CD4-positive, alpha-beta memory T cell (primary cell): ENCODE measurements at places on chromosomes 5 and 9.

GRCh38 chr9:25891527-25891926, 213.3 kb upstream of the TUSC1 start:
- no peaks in the 10 kb centered on the region for H3K4me1 ChIP-seq
- no peak for DNase-seq
- no peaks in the 10 kb centered on the region for H3K27me3 ChIP-seq
- H3K4me3 ChIP-seq = no peak overlapping the region
- H3K36me3 ChIP-seq = no peaks in the 10 kb centered on the region

- H3K27me3 ChIP-seq = no peaks in the 10 kb centered on the region
- DNase-seq = no peak
- H3K4me3 ChIP-seq = no peak overlapping the region
Measured at GRCh38 chr5:59537961-59538749, 355.4 kb downstream of the PDE4D start.

DNA sequence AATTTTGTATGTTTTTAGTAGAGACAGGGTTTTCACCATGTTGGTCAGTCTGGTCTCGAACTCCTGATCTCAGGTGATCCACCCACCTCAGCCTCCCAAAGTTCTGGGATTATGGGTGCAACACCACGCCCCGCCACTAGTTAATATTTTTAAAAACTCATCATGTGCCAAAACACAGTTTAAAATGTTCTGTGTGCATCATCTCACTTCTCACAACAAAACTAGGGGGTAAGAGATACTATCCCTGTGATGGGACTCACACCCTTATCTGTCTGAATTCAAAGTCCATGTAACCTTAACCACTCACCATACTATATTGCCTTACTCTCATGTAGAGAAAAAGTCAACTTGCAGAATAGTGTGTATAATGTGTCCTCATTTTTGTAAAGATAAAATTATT, 2.6 kb downstream of the PKD2L2 start:
- H3K27me3 ChIP-seq = no peaks in the 10 kb centered on the region
- H3K4me3 ChIP-seq = no peak overlapping the region
- no peaks in the 10 kb centered on the region for H3K36me3 ChIP-seq
- no peak overlapping the region for H3K27ac ChIP-seq

DNA sequence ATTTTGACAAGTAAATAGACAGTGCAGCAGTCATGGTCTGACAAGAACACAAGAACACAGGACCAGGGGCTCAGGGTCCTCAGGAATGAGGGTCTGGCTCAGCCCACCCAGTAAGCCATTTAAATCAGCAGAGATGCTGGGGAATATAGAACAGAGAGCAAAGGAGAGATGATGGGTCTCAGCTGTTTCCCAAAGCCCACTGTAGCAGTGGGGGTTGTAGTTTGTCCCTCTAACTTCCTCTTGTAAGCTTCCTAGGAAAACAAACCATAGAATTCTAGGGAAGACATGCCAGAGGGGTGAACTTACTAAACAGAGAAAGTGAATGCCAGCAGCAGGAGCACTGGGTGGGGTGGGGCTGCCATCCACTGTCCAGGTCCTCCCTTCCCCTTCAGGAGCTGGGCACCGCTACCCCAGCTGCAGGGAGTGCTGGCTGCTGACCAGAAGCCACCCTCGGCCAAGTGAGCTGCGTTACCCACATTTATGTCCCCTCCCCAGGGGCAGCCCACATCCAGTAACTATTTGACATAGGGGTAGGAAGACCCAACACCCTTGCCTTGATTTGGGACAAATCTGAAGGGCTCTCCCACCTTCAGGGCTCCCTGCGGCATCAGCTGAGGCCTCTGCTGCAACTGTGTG, 41.6 kb downstream of the GABBR2 start:
- no peaks in the 10 kb centered on the region for H3K36me3 ChIP-seq
- no peak overlapping the region for H3K27ac ChIP-seq
- no peaks in the 10 kb centered on the region for H3K4me1 ChIP-seq
- no peak for DNase-seq
- no peaks in the 10 kb centered on the region for H3K27me3 ChIP-seq

DNA sequence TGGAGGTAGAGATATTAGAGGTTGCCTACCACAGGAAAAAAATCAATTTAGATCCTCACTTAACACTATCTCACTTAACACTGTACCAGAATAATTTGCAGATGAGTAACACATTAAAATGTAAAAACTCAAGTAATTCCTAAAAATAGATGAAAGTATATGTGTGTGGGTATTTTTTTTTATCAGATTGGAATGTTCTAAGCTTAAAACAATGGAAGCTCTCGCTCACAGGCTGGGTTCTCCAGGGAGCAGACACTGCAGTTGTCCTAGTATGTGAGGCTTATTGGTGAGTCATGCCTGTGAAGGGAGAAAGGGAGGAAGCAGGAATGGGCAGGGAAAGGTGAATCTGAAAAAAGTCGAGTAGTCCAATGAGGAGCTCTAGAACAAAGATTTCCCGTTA, 181.3 kb upstream of the ZNF608 start:
- no peak overlapping the region for H3K4me3 ChIP-seq
- no peaks in the 10 kb centered on the region for H3K4me1 ChIP-seq
- H3K27me3 ChIP-seq = no peaks in the 10 kb centered on the region
- DNase-seq = no peak
- no peaks in the 10 kb centered on the region for H3K36me3 ChIP-seq

DNA sequence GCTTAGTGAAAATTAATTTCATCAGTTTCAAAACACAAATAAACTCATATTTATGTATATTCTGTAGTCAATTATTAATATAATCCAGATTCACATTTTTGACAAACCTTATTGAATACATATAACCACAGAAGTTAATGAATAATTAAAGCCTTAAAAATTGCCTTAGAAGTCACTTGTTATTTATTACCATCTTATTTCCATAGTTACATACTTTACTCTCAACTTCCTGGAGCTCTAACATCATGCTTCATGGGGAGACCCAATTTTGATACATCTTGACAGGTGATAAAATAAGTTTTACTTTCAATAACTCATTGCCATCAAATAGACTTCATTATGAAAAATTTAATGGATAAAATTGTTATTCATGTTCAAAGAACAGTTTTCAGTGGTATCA, 1038.7 kb downstream of the PTPRD start:
- no peaks in the 10 kb centered on the region for H3K36me3 ChIP-seq
- no peak for DNase-seq
- H3K4me3 ChIP-seq = no peak overlapping the region

DNA sequence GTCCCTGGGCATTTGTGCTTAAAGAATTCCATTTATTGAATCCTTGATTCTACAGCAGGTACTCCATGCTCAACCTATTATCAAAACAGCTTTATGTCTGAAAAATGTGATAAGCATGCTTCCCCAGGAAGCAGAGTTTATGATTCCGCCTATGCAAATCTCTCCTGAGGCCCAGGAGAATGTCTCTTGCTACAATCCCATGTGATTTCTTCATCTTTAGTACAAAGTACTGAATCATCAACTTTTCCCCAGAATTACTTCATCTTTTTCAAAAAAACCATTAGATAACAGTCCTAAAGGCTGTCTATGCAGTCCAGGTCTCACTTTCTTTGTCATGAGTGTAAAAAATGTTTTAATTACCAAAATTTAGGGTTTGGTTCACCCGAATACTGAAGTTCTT, 130.2 kb upstream of the ADAMTSL1 start:
- H3K27ac ChIP-seq = no peak overlapping the region
- H3K36me3 ChIP-seq = no peaks in the 10 kb centered on the region

DNA sequence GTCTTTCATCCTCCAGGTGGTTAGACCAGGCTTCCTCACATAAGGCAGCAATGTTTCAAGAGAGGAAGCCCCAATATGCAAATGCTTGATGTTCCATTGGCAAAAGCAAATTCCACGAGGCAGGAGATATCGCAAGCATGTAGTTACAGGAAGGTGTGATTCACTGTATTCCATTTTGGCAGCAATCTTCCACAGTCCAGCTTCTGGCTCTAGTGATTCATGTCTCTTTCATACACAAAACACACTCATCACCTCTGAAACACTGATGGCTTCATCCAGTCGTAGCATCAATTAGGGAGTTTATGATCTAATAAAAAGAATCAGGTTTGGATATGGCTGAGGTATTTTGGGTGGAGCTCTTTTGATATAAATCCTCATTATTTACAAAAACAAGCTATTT, 552.2 kb upstream of the RIOK2 start:
- H3K36me3 ChIP-seq = no peaks in the 10 kb centered on the region
- DNase-seq = no peak
- H3K4me1 ChIP-seq = no peaks in the 10 kb centered on the region

DNA sequence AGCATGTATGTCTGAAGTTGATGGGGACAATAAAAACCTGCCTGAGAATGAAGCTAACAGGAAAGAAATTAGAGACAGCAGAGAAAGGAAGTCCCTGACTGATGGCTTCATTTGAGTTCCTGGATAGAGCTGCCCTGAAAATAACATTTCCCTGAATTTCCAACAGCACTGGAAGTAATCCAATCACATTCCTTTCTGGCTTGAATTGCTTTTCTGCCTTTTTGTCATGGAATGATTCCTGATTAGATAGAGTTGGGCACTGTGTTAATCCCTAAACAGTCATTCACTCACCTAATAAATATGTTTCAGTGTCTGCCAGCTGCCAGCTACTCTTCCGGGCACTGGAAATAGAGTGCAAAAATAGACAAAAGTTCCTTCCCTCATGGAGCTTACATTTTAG, 30.0 kb upstream of the SH3RF2 start:
- no peaks in the 10 kb centered on the region for H3K36me3 ChIP-seq
- no peak overlapping the region for H3K4me3 ChIP-seq
- H3K27me3 ChIP-seq = no peaks in the 10 kb centered on the region
- no peaks in the 10 kb centered on the region for H3K4me1 ChIP-seq
- DNase-seq = no peak
- H3K27ac ChIP-seq = no peak overlapping the region

DNA sequence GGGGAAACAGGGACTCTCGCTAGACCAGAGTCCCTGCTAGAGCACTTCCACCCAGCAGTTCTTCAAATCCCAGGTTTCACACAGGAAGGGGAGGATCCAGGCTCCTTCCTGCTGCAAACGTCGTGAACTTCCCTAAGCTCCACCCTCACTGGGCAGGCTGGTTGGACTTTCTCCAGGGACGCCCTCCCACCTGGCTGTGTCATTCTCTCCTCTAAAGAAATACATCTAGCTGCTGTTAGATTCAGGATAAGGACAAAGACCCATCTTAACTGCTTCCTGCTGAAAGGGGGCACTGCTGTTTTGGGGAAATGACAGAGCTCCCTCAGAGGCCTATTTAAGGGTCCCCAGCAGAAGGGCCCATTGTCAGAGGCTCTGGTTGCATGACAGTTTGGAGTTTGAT, 230.7 kb downstream of the SEMA6A start:
- no peak overlapping the region for H3K4me3 ChIP-seq
- no peaks in the 10 kb centered on the region for H3K4me1 ChIP-seq
- H3K27ac ChIP-seq = no peak overlapping the region
- H3K36me3 ChIP-seq = no peaks in the 10 kb centered on the region
- DNase-seq = no peak

DNA sequence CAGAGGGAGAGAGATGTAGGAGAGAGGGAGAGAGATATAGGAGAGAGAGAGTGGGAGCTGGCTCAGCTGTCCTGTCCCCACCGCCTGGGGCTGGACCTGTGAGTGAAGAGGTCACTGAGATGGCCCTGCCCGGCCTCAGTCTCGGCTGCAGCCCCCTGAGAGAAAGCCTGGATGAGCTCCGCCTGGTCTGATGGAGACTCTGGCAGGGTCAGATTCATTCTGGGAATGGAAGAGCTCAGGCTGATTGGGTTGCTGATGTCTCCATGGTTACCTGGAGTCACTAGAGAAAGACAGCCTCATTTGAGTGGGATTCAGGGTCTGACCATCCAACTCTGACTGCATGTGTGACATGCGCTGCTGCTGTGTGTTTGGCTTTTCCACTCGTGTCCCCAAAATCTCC, 27.1 kb upstream of the SEMA4D start:
- no peak overlapping the region for H3K4me3 ChIP-seq
- H3K27ac ChIP-seq = peak overlapping the region; percentile 60
- no peaks in the 10 kb centered on the region for H3K27me3 ChIP-seq
- no peak for DNase-seq
- no peaks in the 10 kb centered on the region for H3K36me3 ChIP-seq
- H3K4me1 ChIP-seq = peaks cover 99% of the 10 kb centered on the region

- no peaks in the 10 kb centered on the region for H3K36me3 ChIP-seq
- H3K4me1 ChIP-seq = no peaks in the 10 kb centered on the region
- H3K27ac ChIP-seq = no peak overlapping the region
- no peaks in the 10 kb centered on the region for H3K27me3 ChIP-seq
Measured at GRCh38 chr9:95102572-95102971, 214.9 kb downstream of the FANCC start.

DNA sequence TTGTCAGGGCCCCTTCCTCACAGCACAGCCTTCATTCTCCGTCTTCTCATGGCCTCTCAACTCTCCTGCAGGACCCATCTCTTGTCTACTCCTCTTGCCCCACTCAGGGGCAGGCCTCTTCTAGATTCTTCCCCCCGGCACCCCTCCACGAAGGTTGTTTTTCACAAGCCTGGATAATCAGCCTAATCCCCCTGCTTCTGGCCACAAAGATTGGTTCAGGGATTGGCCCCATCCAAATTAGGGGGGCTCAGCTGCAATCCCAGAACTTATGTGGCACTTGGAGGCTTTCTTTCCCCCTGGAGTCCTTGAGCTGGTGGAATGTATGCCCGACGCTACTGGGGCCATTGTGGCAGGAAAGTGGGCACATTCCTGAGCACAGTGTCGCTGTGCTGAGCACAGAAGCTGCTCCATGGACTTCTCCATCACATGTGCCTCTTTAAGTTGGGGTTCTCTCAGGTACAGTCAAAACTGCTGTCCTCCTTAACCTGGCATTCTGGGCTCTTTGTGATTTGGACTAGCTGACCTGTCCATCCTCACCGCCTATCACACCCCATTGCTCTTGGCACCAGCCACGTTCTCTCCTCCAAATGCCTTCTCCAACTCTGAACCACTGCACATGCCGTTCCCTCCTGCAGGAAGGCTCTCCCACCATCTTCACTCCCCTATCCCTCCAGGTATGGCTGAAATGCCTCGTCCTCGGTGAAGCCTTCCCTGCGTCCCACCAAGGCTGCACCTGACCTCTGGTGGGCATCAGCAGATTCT, 66.8 kb upstream of the RNF130 start:
- no peak for DNase-seq
- no peak overlapping the region for H3K27ac ChIP-seq

DNA sequence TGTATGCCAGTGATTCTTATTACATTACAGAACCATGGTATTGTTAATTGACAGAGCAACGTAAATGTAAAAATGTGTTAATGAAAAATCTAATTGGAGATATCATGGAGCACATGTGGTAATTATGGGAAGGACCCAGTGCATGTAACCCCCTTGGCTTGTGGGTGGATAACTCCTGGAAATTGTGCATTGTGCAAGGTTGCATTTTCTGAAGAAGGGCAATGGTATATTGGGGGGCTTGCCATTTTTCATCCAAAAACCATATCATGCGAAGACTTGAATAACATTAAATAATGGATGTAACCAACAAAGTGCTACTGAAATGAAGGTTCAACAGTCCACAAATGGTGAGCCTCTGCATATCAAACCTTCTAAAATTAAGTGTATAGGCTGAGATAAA, 47.6 kb downstream of the BASP1 start:
- H3K4me3 ChIP-seq = no peak overlapping the region
- H3K4me1 ChIP-seq = no peaks in the 10 kb centered on the region
- H3K27ac ChIP-seq = no peak overlapping the region
- H3K36me3 ChIP-seq = no peaks in the 10 kb centered on the region
- H3K27me3 ChIP-seq = no peaks in the 10 kb centered on the region
- DNase-seq = no peak

GRCh38 chr9:26229324-26230054, 551.2 kb upstream of the TUSC1 start:
- no peak overlapping the region for H3K27ac ChIP-seq
- no peaks in the 10 kb centered on the region for H3K36me3 ChIP-seq
- H3K4me3 ChIP-seq = no peak overlapping the region
- H3K27me3 ChIP-seq = no peaks in the 10 kb centered on the region

GRCh38 chr9:123406691-123407216, 50.8 kb downstream of the CRB2 start:
- no peak overlapping the region for H3K4me3 ChIP-seq
- no peaks in the 10 kb centered on the region for H3K4me1 ChIP-seq
- no peak for DNase-seq
- H3K27me3 ChIP-seq = no peaks in the 10 kb centered on the region
- H3K27ac ChIP-seq = no peak overlapping the region
